ENCODE measurements at places on chromosomes 1 and 21.

- no peak for DNase-seq
Measured at GRCh38 chr1:22805672-22806038, 95.0 kb downstream of the EPHB2 start.

- no peak for DNase-seq
Measured at GRCh38 chr1:219099307-219099706, 74.4 kb upstream of the LYPLAL1 start.

DNA sequence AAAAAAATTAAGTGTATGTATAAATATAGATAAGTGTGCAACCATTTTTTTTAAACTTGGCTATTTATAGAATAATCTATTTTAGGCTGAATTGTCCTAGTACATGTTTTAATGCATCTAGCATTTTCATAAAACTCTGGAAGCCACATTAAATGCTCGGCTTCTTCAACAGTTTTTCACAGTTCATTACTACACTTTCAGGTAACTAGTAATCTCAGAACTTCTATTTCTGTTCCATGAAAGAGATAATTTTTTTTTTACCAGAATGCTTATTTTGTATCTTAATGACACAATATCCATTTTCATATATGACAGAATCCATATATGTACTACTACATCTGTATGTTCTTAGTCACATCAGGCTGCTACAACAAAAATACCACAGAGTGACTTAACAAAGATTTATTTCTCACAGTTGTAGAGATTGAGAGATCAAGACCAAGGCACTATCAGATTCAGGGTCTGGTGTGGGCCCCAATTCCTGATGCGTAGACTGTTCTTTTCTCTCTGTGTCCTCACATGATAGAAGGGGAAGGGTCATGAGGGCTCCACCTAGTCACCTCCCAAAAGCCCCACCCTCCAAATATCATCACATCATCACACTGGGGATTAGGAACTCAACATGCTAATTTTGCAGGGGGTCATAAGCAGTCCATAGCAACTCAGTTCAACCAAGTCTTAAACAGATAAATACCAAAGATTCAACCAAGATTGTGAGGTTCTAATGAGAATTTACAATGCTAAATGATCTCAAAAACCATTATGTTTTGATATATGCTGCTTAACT is 43.1 kb downstream of the ARHGAP29 start:
- no peak for DNase-seq

DNA sequence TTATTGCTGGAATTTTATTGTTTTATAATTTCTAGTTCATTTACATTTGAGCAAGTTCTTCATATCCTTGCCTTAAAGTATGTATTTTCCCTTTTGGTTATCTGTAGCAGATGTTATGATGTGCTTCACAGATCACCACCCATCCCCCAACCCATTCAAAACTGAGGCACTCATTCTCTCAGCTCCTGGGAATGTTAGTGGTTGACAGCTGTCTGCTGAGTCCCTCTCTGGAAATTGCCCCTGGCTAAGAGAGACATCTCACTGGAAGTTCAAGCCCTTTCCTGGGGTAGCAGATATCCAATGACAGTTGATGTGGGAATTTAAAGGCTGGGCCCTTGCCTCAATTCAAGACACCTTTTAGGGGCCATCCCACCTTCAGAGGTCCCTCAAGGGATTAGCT is 4.3 kb upstream of the DPYD start:
- DNase-seq: no peak

DNA sequence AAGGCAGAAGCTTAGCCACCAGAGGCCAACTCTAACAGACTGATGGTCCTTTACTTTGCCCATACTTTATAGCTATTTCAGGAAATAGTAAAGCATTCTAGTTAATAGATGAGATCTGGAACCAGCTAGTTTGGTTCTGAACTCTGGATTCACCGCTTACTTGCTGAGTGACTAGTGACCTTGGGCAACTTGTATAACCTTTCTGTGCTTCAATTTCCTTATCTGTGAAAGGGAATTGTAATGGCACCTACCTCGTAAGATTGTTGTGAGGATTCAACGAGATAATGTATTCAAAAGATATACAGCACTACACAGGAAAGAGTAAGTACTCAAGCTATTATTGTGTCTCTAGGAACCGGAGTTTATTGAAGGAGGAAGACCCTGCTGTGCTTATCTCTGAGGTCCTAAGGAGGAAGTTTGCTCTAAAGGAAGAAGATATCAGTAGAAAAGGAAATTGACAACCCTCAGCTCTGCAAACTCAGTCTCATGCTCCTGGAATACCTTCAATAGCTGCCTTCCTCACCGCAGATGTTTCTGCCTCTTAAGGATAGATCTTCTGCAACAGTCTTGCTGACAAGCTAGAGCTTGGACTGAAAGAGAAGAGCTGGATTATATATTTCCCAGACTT is 11.9 kb downstream of the MTFR1L start:
- DNase-seq: no peak

DNA sequence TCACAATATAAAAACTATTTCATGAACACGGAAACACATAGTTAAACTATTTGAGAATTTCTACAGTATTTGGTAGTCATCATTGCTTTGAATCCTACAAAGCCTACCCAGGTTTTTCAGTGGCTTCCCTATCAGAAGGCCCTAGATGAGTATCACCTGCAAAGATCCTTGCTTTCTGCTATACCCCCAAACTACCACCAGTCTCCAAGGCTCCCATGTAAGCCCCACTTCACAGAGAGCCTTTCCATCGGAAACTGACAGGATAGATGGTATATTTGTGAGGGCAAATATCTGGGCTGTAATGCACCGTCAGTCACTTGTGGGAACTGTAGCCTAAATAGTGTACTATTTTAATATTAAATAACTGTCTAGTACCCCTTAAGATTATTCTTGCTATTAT is 674.3 kb downstream of the BRINP3 start:
- DNase-seq: no peak

- DNase-seq: no peak
Measured at GRCh38 chr1:59355361-59355760, 58.5 kb downstream of the FGGY start.

GRCh38 chr1:190444464-190444863 is 33.2 kb downstream of the BRINP3 start:
- no peak for DNase-seq

GRCh38 chr1:91622616-91623015 is 122.0 kb downstream of the CDC7 start:
- DNase-seq: no peak

DNA sequence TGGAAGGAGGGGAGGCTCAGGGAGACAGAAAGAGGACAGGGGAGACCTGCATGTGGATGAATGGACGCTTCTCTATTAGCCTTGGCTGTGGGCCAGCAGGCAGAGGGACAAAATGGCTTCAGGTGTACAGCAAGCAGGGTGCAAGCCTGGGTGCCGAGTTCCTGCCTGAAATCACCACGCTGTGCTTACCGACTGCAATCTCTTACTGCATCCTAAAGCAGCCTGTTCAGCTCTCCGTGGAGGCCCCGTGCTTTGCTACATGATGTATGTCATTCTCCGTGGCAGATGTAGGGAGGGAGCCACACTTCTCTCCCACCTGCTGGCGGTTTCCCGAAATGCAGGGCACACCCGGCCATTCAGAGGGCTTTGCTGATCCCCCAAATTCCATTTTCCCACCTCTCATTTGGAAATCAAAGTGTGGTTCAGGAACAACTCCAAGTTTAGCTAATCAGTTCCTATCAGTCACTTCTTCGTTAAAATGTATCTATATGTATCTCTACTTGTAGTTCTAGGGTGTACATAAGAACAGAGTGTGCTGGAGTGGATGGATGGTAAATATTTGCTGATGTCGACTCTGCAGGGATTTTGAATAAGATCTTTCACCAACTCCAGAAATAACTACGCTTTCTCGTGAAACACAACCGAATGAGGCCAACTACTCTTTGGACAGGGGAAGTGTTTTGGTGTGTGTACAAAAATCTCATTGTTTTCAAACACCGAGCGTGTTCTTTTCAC is 122.3 kb upstream of the BACE2 start:
- peak; percentile 65 for DNase-seq

- peak; percentile 59 for DNase-seq
Measured at GRCh38 chr1:150235294-150235851, 539 bp downstream of the ANP32E start.

DNA sequence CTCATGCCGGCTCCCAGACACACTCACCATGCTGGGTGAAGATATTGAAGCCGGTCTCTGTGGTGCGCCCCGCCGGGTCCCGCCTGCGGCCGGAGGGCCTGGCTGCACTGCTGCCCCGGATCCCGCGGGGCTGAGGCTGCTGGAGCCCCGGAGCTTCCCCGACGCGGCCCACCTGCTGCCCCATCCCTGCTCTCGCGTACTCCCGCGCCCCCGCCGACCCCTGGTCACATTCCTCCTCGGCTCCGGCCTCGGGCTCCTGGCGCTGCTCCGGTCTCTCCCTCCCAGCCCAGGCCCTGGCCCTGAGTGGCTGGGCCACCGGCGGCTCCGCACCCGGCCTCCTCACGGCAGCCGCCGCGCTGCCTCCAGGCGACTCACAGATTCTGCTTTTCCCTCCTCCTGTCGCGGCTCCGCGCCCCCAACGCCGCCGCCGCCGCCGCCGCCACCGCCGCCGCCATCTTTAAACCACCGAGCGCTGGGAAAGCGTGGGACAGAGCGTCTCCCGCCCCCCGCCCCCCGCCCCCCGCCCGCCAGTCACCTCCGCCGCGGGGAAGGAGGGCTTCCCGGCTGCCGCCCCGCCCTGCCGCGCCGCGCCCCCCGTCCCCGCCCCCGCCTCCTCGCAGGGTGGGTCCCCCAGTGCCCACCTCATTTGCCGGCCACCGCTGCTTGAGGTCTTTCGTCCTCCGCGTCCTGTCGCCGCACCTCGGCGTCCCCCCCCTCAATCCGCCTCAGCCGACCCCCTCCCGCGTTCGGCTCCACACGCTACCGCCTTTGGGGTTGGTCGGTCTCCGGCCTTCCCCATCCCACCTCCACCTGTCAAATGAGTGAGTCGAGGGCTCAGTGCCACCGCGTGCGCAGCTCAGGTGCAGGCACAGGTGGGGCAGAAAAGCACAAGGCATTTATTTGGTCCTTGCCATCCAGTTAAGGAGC is at the start of gene ABL2:
TSS of gene ABL2 (minus strand) at position 464 of the 927 bp plus-strand sequence. CDS start at position 184, 280 bp downstream.
- DNase-seq: peak; percentile 84

DNA sequence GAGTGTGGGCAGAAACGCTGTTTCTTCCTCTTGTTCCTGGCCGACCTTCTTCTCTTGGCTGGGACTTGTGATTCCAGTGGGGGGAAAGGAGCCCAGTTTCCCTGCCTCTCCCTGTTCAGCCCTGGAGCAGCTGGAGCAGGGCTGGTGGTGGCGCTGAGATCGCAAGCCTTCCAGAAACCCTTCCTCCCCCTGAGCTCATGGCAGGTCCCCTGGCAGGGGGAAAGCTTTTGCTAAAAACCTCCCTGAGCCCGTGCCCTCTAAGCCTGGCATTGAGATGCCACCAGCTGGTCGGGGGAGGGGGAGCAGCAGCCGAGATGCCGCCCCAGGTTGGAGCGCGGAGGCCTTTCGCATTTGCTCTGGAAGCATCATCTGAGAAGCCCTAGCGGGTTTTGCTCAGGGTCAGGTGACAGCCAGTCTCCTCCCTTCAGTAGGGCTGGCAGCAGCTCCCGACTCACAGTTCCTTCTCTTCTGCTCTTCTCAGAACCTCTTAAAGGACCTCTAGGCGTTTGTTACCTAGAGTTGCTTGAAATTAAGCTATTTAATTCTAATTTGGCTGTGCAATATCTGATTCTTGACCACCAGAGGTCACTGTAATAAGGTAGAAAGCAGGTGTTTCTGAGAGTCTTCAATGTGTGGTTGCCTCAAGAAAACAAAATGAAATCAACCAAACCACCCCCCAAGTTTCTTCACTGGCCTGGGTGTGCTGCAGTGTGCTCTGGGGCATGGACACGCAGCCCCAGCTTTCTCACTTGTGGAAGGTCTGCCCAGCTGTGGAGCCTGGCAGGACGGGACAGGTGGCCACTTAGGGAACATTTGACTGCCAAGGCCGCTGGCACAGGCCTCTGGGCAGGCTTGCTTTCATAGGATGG is 257.3 kb downstream of the CAMTA1 start:
- DNase-seq: no peak

- DNase-seq: no peak
Measured at GRCh38 chr1:157856538-157856937, 14.9 kb upstream of the CD5L start.

DNA sequence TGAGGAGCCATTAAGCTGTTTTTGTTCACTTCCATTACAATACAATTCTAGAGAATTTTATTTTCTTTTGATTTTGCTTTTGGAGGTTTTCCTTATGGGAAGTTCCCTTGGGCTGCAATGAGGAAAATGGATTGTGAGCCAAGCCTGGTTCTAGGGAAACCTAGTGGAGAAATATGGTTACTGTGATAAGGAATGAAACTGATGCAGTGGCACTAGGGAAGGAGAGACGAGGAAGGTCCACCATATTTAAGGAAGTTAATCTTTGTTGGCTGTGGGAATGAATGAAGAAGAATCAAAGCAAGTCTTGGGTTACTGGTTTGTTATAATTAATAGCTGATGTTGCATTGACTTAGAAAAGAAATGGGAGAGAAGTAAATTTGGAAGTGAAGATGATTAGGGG is 28.4 kb downstream of the CHML start:
- DNase-seq: no peak

GRCh38 chr21:46154955-46155513 is 345 bp downstream of the FTCD start:
- DNase-seq: peak; percentile 38

DNA sequence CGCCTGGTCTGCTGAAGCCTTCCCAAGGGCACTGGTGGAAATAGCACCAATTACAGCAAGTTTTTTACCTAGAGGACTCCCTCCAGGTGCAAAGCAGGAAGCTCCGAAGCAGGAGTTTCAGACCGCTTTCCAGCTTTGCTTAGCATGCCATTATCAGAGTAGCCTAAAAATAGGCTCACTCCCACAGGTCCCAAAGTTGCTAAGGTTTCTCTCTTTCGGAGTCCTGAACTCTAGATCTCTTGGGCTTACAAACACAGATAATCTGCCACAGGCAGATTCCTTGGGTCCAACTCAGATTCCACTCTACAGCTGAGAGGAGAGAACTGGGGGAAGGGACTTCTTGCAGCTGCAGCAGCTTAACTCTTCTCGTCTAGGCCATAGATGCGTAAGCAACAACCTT is 22.5 kb downstream of the ZMYND12 start:
- DNase-seq: no peak

- no peak for DNase-seq
Measured at GRCh38 chr1:64546013-64546412, 76.1 kb downstream of the CACHD1 start.

DNA sequence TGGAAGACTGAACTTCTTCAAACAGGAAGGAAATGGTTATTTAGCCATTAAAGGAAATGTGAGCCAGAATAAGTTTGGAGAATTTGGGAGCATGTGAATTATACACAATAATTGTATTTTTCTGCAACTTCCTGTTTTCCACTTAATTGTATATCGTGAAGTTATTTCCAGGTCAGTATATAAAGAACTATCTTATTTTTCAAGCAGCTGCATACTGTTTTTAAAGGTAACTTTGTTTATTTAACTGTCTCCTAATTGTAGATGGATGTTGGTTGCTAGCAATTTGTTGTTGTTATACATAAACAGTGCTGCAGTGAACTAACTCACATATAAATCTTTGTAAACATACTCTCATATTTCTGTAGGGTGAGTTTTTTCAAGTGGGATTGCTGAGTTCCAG is 180.3 kb downstream of the HLX start:
- no peak for DNase-seq
